Naive thymus-derived CD4-positive, alpha-beta T cell (primary cell): ENCODE measurements at places on chromosomes 3 and 15. TPM values are rescaled to one million over a fixed set of nuclear protein-coding genes. Genes with fewer than 3 reads are reported as not detected.

DNA sequence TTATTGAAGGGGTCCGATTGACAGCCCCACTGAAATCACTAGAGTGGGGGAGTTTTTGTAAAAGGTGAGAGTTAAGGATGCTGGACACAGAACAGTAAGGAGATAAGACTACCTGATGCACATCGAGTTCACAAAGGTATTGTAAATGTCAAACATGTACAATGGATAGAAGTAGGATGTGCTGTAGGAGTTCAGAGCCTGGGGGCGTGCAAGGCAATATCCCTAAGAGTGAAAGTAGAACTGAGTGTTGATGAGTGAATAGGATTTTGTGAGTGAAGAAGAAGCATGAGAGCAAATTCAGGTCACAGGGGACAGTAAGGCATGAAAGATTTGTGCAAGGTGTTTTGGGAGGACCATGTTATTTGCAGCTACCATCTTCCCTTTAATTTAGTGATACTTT, 21.5 kb downstream of the DOCK3 start:
- H3K4me1 ChIP-seq, result no peaks in the 10 kb centered on the region
- no peak overlapping the region for H3K27ac ChIP-seq
- H3K4me3 ChIP-seq, result no peak overlapping the region

GRCh38 chr15:69623392-69624154, 171.0 kb downstream of the RPLP1 start:
- DNase-seq, result no peak
- H3K4me3 ChIP-seq, result no peak overlapping the region
- no peaks in the 10 kb centered on the region for H3K4me1 ChIP-seq

The HIGD2B gene
- not detected for polyA plus RNA-seq

- no peak for DNase-seq
- H3K36me3 ChIP-seq, result no peaks in the 10 kb centered on the region
- no peaks in the 10 kb centered on the region for H3K27me3 ChIP-seq
- H3K4me1 ChIP-seq, result no peaks in the 10 kb centered on the region
- no peak overlapping the region for H3K27ac ChIP-seq
Observed at GRCh38 chr3:28018925-28019718, 222.3 kb upstream of the CMC1 start.

The U2SURP gene
- polyA plus RNA-seq, result 142 TPM

GRCh38 chr3:194541483-194541882, 54.7 kb upstream of the ATP13A3 start:
- H3K36me3 ChIP-seq, result no peaks in the 10 kb centered on the region
- H3K4me1 ChIP-seq, result peaks cover 6% of the 10 kb centered on the region
- H3K4me3 ChIP-seq, result no peak overlapping the region
- H3K27ac ChIP-seq, result no peak overlapping the region

The OR5K2 gene
- polyA plus RNA-seq, result not detected

DNA sequence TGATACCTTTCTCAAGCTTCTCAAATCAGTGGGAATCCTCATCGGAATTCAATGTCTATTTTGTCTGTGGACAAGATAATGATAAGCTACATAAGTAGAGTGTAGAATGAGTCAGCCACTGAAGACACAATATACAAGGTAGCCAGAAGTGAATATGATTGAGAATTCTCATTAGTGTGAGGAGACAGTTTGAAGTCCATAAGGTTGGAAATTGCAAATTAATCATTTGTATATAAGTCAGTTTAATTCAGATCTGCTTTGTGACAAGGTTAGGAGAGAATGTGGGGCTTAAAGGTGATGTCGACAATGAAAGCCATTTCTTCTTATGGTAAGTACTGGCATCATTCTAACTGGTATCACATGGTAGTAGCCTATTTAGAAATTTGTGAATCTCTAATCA, 4.2 kb downstream of the ARPP21 start:
- no peak for DNase-seq
- H3K4me1 ChIP-seq, result no peaks in the 10 kb centered on the region
- H3K27ac ChIP-seq, result no peak overlapping the region
- H3K27me3 ChIP-seq, result no peaks in the 10 kb centered on the region
- no peaks in the 10 kb centered on the region for H3K36me3 ChIP-seq

The RAB11A gene
- 224 TPM for polyA plus RNA-seq

DNA sequence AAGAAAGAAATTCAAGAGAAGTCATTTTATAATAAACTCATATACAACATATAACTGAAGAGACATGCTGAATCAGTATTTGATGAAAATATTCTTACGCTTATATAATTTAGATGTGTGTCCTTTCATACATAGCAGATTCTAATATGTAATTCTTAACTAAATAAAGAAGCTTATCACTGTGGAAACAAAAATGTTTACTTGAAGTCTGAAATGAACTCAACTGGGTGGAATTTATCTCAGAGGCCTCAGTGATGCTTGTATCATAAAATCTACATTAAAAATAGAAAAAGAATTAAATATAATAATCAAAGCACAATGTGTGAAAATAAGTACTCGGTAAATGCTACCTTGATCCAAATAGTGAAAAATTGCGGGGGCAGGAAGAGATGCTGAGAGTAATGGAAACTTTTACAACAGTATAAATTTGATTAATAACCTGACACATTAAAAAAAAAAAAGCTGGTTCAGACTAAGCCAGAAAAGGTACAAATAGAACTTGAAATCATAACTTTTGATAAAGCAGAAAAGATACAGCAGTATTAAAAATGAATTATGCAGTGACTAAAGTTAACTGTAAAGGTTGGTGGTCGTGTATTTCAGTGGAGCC, 12.0 kb upstream of the CBLB start:
- no peaks in the 10 kb centered on the region for H3K27me3 ChIP-seq
- H3K36me3 ChIP-seq, result no peaks in the 10 kb centered on the region
- no peak for DNase-seq
- H3K4me1 ChIP-seq, result peaks cover 7% of the 10 kb centered on the region

DNA sequence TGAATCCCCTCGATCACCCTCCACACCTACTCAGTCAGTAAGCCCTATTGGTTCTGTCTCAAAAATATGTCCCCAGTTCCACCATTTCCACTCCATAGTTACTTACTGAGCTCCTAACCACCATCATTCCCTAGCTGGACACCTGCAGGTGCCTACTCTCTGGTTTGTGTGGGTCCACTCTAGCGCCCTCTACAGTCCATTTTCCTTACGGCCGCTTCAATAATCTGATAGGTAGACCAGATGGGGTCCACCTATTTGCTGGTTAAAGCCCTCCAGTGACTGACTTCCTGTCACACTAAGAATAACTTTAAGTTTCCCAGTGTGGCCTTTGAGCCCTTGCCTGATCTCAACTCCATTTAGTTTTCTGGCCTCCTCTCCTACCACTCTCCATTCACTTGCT, 5.0 kb downstream of the GXYLT2 start:
- H3K27ac ChIP-seq, result no peak overlapping the region
- no peaks in the 10 kb centered on the region for H3K4me1 ChIP-seq
- no peaks in the 10 kb centered on the region for H3K27me3 ChIP-seq
- DNase-seq, result no peak
- H3K36me3 ChIP-seq, result no peaks in the 10 kb centered on the region

The LEKR1 gene
- polyA plus RNA-seq, result 0.19 TPM

GRCh38 chr15:43274136-43274535, 7.4 kb upstream of the TGM5 start:
- H3K36me3 ChIP-seq, result no peaks in the 10 kb centered on the region
- no peak overlapping the region for H3K27ac ChIP-seq
- no peak for DNase-seq
- no peaks in the 10 kb centered on the region for H3K27me3 ChIP-seq

- H3K4me1 ChIP-seq, result no peaks in the 10 kb centered on the region
- no peak for DNase-seq
- no peak overlapping the region for H3K4me3 ChIP-seq
- no peaks in the 10 kb centered on the region for H3K27me3 ChIP-seq
- no peaks in the 10 kb centered on the region for H3K36me3 ChIP-seq
- no peak overlapping the region for H3K27ac ChIP-seq
Observed at GRCh38 chr3:151062611-151063010, 22.9 kb upstream of the MED12L start.

- no peak for DNase-seq
- H3K27me3 ChIP-seq, result no peaks in the 10 kb centered on the region
- no peak overlapping the region for H3K4me3 ChIP-seq
- H3K36me3 ChIP-seq, result no peaks in the 10 kb centered on the region
Observed at GRCh38 chr3:1561427-1561826, 468.6 kb downstream of the CNTN6 start.

DNA sequence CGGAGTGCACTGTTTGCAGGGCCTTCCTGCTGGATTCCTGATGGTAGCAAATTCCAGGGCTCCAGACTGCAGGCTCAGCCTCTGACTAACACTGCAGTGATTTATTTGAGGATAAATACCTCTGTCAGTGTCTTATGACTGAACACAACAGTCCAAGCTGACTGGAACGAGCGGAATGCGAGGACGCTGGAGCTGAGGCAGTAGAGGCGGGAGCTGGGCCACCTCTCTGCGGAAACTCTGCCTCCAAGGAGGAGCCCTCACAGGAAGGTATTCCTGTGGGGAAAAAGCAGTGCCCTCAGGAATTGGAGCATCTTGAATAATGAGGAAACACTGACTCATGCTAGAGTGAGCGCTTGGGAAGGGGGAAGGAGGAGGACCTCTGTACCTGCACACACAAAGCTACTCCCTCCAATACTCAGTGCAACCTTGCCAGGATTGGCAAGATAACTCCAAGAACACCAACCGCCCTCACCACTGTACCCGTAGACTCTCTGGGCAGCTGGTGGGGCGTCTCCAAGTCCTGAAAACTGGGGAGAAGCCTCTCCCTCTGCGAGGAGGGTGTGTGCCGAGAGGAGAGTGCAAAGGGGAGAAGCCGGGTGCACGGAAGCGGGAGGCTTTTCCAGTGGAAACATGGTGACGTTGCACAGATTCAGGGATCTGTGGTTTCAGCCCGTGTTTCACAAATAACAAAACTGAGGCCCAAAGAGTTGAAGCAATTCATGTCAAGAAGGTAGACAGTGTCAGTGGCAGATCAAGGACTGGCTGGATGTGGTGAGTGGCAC, 43.0 kb downstream of the VGLL4 start:
- no peak overlapping the region for H3K27ac ChIP-seq
- no peaks in the 10 kb centered on the region for H3K4me1 ChIP-seq
- DNase-seq, result no peak

GRCh38 chr3:11635680-11636393, 7.9 kb downstream of the VGLL4 start:
- peaks cover 5% of the 10 kb centered on the region for H3K4me1 ChIP-seq
- DNase-seq, result no peak
- no peak overlapping the region for H3K4me3 ChIP-seq
- no peak overlapping the region for H3K27ac ChIP-seq
- no peaks in the 10 kb centered on the region for H3K27me3 ChIP-seq
- H3K36me3 ChIP-seq, result no peaks in the 10 kb centered on the region

The ZNF620 gene
- polyA plus RNA-seq, result 3.8 TPM

DNA sequence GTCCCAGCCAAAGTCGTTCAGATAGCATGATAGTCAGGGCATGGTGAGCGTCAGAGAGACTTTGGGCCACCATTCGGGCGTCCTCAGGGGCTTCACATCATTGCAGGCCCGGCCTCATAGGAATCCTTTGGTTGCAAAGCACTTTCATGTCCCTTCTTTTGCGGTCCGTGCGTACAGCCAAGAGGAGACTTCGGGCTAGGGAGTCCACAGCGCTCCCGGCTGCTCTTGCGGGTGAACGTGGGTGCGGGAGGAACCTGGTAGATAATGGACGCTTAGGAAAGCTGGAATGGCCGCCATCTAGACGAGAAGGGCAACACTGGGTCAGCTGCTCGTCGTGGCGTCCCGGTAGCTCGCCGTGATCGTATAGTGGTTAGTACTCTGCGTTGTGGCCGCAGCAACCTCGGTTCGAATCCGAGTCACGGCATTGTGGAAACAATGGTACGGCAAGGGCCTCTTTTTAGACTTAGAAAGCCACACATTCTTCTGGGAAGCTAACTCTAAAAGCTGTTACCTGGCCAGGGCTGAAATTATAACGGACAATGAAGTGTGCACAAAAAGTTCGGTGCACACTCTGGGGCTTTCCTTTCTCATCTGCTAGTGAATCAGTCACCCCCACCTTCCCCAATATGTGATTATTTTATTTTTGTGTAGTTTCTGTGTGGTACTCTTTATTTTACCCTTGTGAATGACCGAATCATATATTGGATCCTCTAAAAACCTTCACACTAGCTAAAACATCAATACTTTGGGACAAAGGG, 13.2 kb upstream of the SHF start:
- H3K27ac ChIP-seq, result peak overlapping the region; percentile 90
- H3K4me3 ChIP-seq, result peak overlapping the region; percentile 69
- no peaks in the 10 kb centered on the region for H3K27me3 ChIP-seq
- DNase-seq, result peak; percentile 58

DNA sequence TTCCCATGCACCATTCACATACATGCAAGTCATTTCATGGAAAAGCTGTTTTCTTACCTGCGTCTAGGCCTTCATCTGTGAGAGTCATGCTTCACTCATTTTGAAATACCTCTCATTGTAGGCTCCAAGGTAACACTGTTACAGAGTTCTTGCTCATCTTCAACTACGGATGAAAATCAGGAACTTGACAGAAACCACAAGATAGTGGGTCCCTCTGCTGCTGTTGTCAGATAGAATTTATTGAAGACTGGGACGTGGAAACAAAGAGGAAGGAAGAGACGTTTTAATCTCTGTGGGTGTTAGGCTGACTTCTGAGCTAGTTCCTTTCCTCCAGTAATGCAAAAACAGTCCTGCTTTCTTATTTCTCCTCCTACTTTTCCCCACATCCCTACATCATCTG, at the start of gene P2RY14:
TSS of gene P2RY14 (minus strand) at position 313 of the 400 bp plus-strand sequence. CDS start 64,226 bp downstream, outside the sequence.
- no peak within 1 kb of the TSS for H3K4me3 ChIP-seq
- H3K4me1 ChIP-seq, result peaks cover 21% of the 10 kb centered on the region
- no peak for DNase-seq
- no peaks in the 10 kb centered on the region for H3K36me3 ChIP-seq

GRCh38 chr3:97816811-97817210, 5.0 kb upstream of the CRYBG3 start:
- H3K4me1 ChIP-seq, result no peaks in the 10 kb centered on the region
- no peak overlapping the region for H3K4me3 ChIP-seq
- peaks cover 3% of the 10 kb centered on the region for H3K27me3 ChIP-seq
- H3K36me3 ChIP-seq, result no peaks in the 10 kb centered on the region
- no peak overlapping the region for H3K27ac ChIP-seq

The NAALADL2 gene
- not detected for polyA plus RNA-seq

The SCN5A gene
- not detected for polyA plus RNA-seq

DNA sequence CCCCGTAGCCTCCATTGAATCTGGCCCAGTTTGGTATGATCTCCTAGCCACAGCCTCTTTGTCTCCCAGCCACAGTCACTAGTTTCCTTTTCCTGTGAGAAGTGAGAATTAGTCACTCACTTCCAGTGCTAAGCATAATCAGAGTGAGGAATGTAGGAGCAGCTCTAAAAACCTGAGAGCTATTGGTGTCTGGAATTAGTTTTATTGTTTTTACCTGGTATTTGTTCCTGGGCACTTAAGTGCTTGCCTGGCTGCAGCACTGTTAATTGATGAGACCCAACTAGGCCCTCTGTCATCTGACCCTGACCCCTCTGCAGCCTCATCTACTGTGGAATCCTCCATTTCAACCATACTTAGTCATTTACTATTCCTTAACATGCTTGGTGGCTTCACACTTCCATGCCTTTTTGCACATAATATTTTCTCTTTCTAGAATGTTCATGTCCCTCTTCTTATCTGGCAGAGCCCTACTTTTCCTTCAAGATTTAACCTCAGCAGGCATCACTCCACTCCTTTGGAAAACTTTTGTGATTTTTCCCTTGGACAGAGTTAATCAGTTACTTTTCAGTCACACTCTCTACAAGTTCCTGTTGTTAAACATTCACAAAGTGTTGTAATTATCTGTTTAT, 48.8 kb downstream of the PDE8A start:
- H3K36me3 ChIP-seq, result no peaks in the 10 kb centered on the region
- H3K4me1 ChIP-seq, result peaks cover 15% of the 10 kb centered on the region
- no peak overlapping the region for H3K4me3 ChIP-seq
